Activated naive CD4-positive, alpha-beta T cell treated with anti-CD3 and anti-CD28 coated beads, Interleukin-2, amount 50 U/mL, for 72 hours (primary cell): ENCODE measurements at places on chromosomes 4 and X. TPM values are rescaled to one million over a fixed set of nuclear protein-coding genes. Genes with fewer than 3 reads are reported as not detected.

DNA sequence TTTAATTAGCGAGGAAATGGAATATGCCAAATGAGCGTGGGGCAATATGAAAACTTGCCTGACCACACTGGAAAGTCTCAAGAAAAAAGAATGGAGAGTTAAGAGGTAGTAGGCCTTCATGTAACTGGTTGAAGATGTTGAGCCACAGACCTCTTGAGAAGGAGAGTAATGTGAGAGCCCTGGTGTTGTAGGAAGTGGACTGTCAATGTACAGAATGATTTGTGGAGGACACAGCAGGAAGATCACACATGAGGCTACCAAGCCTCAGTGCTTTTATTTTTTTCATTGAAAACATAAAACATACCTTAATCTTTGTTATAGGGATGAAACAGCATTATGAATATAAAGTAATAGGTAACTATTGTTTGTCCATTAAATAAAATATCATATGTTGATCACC, 331.6 kb downstream of the UNC5C start:
- DNase-seq, result no peak

DNA sequence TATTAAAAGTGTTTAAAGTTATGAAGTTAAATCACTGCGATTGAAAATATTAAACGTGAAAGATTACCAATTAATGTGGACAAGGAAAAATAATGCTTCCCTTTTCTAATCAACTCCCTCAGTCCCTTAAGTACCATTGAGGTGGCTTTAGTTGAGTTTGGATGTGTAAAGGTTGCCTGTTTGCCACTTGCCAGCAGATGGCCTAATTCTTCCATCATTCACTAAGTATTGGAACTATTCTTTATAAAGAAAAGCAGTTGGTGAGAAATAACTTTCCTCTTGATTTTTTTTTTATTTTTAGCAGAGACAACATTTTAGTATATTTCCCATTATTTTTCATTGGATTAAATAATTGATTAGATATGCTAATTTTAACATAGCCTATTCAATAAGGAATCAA, 295.9 kb upstream of the TACR3 start:
- DNase-seq, result no peak

DNA sequence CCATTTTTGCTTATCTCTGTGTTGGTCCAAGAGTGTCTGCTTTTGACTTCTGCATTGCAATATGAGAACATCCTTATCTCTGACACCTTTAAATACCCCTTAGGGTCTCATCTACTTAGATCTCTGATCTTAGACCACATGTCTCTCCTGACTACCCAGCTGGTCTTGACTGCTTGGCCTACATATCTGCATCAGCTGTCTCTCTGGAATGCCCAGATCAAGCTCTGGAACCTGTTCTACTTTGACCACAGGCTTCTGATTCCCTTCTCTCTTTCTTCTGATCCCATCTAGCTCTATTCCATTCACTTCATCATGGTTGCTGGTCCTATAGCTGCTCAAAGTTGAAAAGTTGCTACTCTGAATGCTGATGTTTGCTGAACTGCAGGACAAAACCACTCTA, 301.2 kb downstream of the MAPK10 start:
- no peak for DNase-seq

DNA sequence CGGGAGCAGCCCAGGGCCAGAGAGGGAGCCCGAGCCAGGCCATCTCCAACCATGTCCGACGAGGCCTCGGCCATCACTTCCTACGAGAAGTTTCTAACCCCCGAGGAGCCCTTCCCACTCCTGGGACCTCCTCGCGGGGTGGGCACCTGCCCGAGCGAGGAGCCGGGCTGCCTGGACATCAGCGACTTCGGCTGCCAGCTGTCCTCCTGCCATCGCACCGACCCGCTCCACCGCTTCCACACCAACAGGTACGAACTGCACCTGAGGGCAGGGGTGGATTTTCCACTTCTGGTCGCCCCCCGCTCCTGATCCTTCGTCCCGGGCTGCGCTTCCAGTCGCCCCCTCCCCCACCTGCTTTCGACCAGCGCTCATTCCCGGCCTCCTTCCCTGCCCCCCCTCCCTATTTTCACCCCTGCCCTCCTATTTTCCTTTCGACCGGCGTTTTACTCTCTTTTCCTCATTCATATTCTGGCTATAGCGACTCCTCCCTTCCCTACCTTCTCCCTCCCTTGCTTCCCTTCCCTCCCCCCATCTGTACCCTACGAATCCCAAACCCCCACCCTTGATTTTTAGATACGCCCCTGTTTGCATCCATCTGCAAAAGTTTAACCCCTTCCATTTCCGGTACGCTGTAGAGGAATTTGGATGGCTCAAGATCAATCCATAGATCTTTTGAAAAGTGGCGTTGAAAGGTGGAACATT, 633 bp downstream of the FAM199X start:
- no peak for DNase-seq

DNA sequence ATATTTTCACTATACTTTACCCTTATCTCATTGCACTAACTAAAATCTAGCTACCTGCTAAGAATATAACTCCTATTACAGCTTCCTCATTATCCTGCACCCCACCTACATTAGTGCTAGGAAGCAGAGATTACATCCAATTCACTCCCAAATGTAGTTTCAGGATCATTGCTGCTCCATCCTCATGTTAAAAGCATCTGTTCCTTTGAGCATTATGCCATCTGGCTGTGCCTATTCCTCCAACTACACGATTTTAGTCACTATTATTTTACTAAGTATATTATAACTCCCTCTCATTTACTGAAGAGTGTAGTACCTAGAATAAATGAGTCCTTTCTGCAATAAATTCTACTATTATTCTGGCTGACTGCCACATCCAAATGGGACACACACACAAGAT, 1586.9 kb downstream of the TECRL start:
- no peak for DNase-seq

GRCh38 chrX:9635803-9636202, 129.8 kb downstream of the GPR143 start:
- no peak for DNase-seq

DNA sequence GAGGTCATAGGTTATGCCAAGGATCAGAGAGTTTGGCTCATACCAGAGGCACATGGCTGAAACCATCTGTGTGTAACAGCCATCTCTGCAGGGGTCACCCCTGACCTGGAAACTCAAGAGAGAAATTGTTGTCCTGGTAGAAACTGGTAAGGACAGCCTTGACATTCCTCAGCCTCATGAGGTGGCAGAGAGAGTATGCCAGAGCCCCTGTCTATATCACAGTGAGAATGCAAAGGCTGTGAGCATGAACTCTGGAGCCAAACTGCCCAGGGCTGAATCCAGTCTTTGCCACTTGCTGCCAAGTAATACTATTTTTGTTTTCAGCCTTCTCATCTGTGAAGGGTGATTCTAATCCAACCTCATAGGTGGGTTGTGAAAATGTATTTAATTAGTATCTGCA, 37.1 kb upstream of the CCDC149 start:
- no peak for DNase-seq

GRCh38 chr4:94575652-94576051, 123.9 kb downstream of the PDLIM5 start:
- no peak for DNase-seq

GRCh38 chrX:40504801-40505605, 75.8 kb upstream of the ATP6AP2 start:
- DNase-seq, result no peak

GRCh38 chr4:5186271-5187064, 135.2 kb downstream of the STK32B start:
- no peak for DNase-seq

GRCh38 chrX:136380010-136380769, 79.4 kb downstream of the ADGRG4 start:
- DNase-seq, result no peak

GRCh38 chr4:26874110-26874509, 13.5 kb downstream of the STIM2 start:
- no peak for DNase-seq

DNA sequence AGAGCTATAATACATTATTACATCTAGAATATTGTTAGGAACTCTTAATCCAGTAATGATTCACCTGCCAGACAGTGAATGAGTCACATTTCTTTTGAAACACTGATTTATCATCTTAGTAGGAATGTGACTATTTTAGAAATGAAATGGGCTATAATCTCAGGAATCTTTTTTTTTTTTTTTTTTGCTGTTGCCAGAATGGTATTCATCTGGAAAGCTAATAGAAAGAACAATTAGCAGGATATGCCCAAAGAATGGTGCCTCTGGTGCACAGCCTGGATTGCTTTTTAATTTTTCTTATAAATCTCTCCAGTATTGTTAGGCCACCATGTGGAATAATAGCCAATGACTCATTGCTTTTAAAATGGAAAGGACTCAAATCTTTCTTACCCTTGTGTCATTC, 181.1 kb upstream of the SMIM31 start:
- no peak for DNase-seq

DNA sequence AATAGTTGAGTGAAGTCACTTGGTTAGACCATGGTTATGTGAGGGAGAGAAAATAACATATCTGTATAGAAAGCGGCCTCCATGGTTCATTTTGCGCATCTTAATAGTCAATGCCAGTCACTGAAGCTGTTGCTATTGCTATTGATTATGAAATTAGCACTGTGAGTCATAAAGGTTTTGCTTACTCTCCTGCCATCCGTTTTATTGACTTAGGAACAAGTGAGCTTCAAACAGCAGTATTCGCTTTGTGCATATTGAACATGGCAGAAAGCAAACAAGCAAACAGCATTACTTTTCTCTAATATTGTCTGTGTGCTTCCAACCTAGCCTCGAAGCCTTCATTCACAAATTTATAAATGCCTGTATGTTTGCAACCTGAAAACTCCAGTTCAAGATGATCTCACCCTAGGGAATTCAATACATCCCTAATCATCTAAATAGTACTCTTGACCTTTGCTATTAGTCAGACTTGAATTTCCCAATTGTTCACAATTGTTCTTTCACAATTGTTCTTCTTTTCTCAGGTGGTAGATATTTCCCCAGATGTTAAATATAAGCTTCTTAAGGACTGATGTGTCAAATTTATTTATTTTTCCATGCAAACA, 55.9 kb upstream of the GABRA2 start:
- no peak for DNase-seq

- no peak for DNase-seq
These were observed 35.4 kb upstream of the HPGDS start for GRCh38 chr4:94378047-94378446.

DNA sequence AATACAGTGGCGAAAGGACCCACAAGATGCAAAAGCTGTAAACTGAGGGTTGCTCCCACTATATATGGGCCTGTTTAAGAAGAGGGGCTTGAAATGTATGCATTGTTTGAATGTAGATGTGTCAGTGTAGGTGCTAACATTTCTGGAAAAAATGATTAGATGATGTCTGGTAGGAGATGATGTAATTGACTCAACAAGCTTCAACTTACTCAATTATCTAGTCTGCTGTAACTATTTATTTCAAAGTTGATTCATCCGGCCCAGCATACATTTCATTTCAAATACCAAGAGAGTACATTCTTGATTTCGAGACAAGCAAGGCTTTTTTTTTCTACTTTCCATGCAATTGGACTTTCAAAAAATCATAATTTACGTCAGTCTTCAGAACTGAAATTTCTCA, 9.3 kb upstream of the ENAM start:
- no peak for DNase-seq

GRCh38 chrX:25017667-25018247, 2.0 kb upstream of the ARX start:
- no peak for DNase-seq

- DNase-seq, result no peak
These were observed 83.0 kb upstream of the ADRA2C start for GRCh38 chr4:3683077-3683743.

- peak; percentile 21 for DNase-seq
These were observed 2.4 kb downstream of the FRAS1 start for GRCh38 chr4:78059524-78059889.

- no peak for DNase-seq
These were observed 249.9 kb downstream of the PRDM5 start for GRCh38 chr4:120672558-120673147.

DNA sequence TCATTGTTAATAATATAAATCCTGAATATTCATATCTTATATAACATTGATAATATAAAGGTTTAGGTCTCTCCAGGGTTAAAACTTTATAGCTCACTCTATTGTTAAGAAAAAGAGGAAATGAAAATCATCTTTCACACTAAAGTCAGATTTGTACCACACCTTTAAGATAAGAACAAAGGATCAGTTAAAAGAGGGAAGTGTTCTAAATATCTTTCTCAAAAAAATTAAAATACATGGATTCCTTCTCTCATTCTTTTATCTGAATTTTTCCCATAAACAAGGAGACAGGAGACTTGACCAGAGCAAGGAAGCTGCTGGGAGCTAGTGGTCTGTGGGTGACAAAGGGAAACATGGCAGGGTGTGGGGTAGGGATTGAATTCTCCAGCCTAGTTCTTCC, 323.0 kb upstream of the CPXCR1 start:
- no peak for DNase-seq

GRCh38 chr4:177349191-177349590, 39.5 kb downstream of the NEIL3 start:
- DNase-seq, result no peak

DNA sequence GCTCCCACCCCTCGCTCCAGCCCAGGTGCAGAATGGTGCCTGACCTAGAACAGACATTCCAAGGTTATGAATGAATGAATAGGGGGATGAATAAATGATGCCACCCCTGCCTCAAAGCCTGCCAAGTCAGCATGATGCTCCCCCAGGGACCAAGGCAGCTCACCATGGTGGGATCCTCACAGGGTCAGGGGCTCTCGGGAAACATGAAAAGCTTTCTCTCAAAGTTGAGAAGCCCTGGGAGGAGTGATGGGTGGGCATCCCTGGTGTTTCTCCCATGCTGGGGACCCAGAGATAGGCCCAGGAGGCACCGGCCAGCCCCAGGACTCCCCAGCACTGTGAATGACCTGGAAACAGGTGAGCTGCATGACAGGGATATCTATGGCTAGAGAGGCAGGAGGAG, 58.9 kb downstream of the HTRA3 start:
- DNase-seq, result no peak

DNA sequence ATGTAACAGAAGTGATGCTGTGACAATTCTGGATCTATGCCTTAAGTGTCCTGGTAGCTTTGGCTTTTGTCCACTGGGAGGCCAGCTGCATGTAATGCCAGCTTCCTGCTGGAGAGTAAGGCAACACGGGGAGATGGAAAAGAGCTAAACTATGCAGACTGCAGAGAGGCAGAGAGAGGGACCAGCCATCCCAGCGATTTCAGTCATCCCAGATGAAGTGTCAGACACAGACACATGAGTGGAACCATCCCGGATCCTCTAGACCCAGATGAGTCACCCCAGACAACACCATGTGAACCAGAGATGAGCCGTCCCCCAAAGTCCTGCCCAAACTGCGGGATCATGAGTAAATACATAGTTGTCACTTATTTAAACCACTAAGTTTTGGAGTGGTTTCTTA, 14.6 kb downstream of the SRPX start:
- no peak for DNase-seq

GRCh38 chrX:41789374-41789773, 65.4 kb downstream of the GPR82 start:
- no peak for DNase-seq

- no peak for DNase-seq
These were observed 53.6 kb upstream of the PRPS1 start for GRCh38 chrX:107574711-107575110.

- DNase-seq, result no peak
These were observed 92.2 kb upstream of the H2AZ1 start for GRCh38 chr4:100042235-100042634.

GRCh38 chrX:114472788-114473187, 111.1 kb upstream of the HTR2C start:
- DNase-seq, result no peak

Gene GNRHR
- not detected for total RNA-seq

Gene RAB39B
- total RNA-seq, result 13.4 TPM

Gene ESX1
- total RNA-seq, result not detected

Gene SSX2
- not detected for total RNA-seq

Gene RAB40A
- 0.14 TPM for total RNA-seq

Gene FAM13A
- 2.2 TPM for total RNA-seq

Gene CXorf49
- not detected for total RNA-seq

Gene POLR2B
- total RNA-seq, result 133 TPM

Gene GPM6B
- not detected for total RNA-seq

Gene PARM1
- not detected for total RNA-seq

Gene PNMA5
- not detected for total RNA-seq
